ENCODE measurements at places on chromosomes 6 and 20.
A peak's percentile ranks its signal among the peaks of the same experiment; 100 is the strongest.

DNA sequence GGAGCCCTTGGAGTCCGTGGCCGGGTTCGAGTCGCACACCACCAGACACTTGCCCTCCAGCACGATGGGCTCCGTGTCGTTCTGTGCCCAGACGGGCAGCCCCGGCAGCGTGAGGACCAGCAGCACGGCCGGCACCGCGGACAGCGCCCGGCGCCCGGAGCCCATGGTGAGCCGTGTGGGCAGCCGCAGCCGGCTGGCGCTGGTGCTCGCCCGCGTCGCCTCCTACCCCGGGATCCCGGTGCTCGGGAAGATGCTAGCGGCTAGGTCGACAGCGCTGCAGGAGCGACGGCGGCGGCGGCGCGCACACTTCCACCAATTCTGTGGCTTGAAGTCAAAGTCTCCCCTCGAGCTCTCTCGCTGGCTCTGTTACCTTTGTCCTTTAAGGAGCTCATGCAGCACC is 1.3 kb downstream of the CBLN4 start:
- DNase-seq, result no peak

- DNase-seq, result peak; percentile 48
Measured at GRCh38 chr6:149129371-149130077, 188.0 kb upstream of the TAB2 start.

DNA sequence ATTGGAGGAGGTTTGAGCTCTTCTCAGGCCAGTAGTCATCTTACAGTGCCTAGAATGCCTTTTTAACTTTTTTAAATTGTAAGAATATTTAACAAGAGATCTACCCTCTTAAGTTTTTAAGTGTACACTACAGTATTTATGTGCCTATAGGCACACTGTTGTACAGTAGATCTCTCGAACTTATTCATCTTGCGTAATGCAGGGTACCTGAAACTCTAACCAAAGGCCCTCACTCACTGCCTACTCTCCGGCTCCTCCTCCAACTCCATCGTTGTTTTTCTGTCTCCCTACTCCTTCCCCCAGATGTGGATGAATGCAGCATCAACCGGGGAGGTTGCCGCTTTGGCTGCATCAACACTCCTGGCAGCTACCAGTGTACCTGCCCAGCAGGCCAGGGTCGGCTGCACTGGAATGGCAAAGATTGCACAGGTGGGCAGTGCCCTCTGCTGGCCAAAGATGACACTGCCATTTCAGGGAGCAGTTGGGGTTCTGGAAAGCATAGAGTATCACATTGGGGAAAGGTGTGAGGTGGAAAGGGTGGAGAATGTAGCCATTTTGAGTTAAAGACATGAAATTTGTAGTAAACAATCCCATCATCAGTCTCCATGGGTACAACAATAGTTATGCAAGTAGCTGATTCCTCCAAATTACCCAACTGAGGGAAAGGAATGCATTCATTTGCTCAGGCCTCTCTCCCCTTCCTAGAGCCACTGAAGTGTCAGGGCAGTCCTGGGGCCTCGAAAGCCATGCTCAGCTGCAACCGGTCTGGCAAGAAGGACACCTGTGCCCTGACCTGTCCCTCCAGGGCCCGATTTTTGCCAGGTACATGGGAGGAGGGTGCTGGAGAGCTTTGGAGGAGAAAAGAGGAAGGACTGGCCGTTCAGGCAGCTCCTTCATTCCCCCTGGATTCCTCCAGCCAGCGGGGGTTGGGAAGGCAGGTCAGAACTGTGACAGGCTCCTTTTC is 18.4 kb upstream of the ZNF76 start:
- DNase-seq, result peak; percentile 55

DNA sequence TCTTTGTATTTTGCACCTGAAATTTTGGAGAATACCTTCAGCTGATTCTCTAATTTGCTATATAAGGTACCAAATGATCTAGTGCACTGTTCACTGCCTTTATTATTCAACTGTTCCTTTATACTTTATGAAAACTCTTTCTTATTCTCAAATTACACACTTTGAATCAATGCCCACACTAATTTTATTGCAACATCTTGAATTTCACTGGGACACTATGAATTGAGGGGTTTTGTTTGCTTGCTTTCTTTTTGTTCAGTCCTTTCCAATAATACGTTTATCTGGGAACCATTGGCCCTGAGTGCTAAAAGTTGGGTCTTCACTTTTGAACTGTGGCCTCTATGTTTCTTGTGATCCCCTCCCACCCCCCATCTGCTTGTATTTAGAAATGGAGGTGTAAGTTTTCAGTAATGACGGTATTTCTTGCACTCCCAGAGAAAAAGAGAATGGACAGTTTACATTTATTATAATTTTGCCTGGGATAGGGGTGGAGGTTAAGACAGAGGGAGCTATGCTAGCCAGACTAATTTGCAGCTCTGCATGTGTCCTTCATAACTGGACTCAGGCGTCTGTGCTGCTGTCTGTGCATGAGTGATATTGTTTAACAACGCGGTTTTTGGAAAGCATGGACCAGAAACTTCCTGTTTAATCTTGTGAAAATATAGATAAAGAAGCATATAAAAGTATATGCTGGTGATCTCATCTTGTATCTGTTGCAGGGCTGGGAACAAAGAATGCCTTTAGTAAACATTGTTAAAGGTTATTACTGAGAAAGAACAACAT is 98.1 kb downstream of the DNAH8 start:
- DNase-seq, result no peak

DNA sequence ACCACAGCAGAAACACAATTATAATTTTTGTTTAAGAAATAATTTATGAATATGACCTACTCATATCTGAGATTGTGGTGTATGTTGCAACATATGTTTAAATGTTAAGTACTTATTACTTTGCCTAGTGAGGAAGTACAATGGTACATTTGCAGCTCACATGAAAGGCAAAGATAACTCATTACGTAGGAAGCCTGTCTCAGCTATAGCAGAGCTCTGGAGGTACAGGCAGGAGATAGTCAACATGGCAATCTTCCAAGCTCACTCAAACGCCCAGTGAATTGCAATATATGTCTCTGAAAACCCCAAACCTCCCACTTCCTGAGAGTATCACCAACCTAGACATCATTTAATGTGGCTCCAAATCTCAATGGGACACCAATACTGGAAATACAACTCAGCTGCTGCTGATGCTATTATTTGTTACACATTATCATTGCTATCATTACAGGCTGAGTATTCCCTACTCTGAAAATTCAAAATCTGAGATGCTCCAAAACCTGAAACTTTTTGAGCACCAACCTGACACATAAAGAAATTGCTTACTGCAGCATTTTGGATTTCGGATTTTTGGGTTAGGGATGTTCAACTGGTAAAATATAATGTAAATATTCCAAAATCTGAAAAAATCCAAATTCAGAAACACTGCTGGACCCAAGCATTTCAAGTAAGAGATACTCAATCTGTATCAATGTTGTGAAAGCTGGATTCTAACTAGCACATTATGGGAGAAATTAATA is 25.1 kb upstream of the GSTA4 start:
- DNase-seq, result peak; percentile 5

DNA sequence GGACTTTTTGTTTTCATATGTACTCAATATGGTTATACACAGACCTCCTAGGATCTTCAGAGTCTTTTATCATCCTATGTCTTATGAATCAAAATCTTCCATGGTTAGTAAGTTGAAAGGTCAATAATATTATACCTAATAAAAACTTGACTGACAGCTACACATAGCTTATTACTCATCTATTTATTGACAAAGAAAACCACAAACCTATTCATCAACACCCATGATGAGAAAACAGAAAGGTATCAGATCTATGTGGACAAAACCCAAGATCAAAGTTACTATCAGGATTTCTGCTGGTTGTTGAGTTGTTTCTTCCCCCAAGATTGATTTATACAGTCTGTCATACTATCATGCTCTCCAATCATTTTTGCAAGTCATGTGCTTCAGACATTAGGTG is 460.1 kb upstream of the MANEA start:
- no peak for DNase-seq

DNA sequence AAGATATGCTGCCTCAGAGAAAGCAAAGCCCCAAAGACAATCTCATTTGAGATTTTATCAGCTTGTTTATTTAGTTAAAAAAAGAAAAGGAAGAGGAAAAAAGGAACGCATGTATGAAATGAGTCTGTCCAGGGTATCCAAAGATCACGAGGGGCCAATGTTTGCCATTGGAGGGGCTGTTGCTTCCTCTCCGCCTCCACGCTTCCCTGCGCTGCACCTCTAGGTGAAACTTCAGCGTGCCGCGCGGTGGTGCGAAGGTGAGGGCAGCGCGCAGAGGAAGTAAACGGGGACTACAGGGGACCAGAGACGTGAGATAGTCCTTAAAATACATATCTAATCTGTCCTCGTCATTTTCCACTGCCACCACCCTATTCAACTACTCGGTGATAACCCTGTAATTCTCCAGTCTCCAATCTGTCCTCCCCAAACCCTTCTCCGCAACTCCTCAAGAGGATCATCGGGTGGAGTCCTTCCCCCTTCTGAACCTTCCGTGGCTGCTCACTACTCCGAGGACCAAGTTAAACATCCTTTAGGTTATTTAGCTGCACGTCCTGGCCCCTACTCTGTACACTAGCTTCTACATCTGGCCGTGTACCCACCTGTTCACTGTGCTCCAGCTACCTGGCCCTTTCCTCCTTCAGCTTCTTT is 1.1 kb upstream of the DCBLD1 start:
- DNase-seq, result no peak

DNA sequence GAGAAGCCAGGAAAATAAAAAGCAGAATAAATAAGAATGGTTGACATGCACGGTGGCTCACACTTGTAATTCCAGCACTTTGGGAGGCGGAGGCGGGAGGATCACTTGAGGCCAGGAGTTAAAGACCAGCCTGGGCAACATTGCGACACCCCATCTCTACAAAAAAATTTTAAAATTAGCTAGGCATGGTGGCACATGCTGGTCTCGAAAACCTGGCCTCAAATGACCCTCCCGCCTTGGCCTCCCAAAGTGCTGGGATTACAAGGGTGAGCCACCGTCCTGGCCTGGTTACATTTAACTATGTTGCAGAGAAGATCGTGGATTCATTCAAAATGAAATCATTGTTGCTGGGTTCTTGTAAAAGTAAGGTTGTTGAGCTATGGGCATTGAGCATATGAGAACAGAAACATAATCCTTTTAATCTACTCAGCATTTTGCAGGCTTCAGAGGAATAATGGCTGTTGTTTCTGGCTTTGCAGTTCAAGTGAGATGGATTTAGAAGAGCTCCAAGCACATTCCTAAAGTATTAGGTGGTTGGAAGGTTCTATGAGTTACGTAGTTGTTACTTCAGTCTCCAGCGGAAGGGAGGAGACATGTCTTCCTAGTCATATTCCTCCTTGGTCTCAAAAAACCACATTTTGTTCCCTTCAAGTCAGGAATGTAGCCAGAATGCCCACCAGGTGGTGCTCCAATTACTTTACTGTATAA is 45.6 kb upstream of the RAB23 start:
- peak; percentile 38 for DNase-seq

GRCh38 chr6:47922391-47922790 is 140.6 kb downstream of the OPN5 start:
- DNase-seq, result no peak

- DNase-seq, result no peak
Measured at GRCh38 chr6:64310214-64310613, 674.6 kb downstream of the PHF3 start.

DNA sequence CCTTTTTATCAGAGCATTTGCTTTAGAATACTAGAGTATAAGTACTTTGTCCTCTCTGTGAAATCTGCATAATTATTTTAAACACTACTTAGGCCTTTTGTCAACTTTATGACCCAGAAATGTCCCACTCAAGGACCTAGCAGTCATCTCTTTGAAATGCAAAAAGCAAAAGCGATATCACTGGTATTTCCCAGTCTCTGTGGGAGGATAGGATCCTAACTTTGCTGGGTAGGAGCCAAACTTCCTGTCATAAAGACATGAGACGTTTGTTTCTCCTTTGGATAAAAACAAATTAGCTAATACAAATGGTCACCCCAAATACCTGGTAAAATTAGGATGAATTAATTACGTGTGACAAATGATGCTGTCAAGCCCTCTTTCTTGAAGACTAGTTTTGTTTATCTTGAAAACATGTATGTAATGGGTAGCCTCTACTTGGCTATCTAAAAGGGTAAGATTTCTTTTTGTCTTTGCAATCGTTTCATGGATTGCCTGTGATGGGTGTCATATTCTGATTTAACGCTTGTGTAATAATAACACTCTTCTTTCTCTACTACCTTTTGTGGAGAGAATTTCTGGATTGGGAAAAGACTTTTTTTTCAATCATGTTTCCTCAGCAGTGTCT is 36.2 kb downstream of the DCDC2 start:
- DNase-seq, result no peak

- DNase-seq, result no peak
Measured at GRCh38 chr6:49087369-49087768, 375.7 kb downstream of the MMUT start.

- DNase-seq, result no peak
Measured at GRCh38 chr6:150738092-150738629, 127.3 kb upstream of the MTHFD1L start.
